ENCODE measurements at places on chromosomes 4 and X.

DNA sequence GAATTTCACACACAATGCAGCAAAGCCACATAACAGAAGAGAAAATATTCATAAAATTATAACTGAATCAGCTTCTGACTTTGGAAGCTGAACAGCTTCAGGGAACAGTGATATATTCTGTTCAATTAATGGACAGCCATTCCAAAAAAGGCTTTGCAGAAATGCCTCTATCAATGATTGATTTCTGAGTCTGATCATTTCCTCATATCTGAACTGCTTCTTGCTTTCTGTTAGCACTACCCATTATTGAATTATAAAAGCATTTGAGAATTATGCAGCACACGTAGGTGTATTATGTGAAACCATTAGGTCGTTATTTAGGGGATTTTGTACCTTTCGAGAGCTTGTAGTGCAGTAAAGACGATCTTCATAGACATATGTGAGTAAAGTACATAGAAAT lies 159.6 kb downstream of the STIM2 start:
- no peak for DNase-seq

DNA sequence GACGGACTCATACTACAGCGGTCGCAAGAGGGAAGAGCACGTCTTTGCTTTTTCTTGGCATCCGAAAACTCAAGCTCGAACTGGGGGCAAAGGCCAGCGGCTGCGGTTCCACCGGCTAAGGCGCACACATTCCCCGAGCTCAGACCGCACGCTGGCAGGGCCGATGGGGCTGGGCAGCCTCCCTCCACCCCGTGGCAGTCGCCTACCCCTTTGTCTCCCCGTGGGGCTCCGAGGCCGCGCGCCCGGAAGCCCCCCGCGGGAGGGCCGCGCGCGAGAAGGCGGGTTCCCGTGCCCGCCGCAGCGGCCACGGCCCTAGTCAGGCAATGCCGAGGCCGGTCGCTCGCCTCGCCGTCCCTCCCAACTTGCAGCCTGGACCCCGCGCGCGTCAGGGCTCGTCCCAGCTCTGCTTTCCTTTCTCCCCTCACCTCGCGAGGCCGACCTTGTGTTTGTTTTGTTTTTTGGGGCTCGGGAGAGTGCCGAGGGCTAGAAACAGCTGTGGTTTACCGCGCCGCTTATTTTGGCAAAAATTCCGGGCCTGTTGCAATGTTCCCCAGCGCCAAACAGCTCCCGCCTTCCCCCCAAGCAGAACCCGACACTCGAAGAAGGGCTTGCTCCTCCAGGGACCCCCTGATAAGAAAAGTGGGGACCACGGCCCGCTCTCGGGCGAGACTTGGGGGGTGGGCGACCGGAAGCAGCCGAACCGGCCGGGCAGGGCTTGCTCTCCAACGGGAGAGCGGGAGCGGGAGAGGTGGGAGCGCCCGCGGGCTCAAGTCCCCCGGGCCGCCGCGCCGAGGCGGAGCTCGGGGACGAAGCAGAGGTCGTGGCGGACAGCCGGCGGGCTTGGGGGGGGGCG lies 561 bp upstream of the N4BP2 start:
- peak; percentile 49 for DNase-seq

GRCh38 chr4:139633195-139633594 lies 32.4 kb upstream of the MGST2 start:
- DNase-seq = no peak

- DNase-seq = no peak
Observed at GRCh38 chr4:147769386-147769785, 37.5 kb downstream of the ARHGAP10 start.

DNA sequence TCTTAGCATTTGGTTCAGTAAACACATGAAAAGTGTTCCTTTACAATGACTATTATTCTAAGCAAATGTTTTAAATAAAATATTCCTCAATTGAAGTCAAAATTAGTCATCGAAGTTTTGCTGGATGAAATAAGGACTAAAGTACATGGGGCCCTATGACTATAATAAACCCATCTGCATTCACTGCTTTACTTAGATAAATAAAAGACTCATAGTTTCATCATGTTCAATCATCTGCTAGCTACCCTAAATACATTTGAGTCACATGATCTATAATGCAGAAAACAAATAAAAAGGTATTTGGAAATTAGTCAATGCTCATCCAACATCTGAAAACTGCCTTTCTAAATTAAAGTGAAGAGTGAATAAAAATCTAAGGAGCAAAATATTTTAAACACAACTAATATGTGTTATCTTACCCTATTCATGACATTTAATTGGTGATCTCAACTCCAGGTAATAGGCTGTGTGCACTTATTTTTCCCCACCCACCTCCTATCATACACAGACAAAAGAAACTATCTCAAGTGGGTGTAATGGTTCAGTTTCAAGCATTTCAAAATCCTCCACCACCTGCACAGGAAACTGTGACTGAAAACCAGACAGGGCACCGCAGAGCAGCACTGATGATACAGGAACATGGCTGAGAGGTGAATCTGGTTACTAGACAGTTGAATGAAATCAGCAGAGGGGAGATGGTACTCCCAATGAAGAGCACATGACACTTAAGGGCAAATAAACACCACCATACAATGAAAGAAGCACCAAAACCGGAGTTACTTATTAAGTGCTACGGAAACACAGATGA lies 78.6 kb downstream of the CAMK2D start:
- no peak for DNase-seq

- DNase-seq = peak; percentile 0
Observed at GRCh38 chrX:18146954-18147353, 73.7 kb downstream of the BEND2 start.

GRCh38 chrX:13717700-13718472 lies 16.5 kb downstream of the TRAPPC2 start:
- no peak for DNase-seq

- DNase-seq = no peak
Observed at GRCh38 chrX:155968326-155968661, 29.2 kb upstream of the IL9R start.

GRCh38 chrX:54306379-54306778 lies 51.5 kb downstream of the WNK3 start:
- DNase-seq = no peak

DNA sequence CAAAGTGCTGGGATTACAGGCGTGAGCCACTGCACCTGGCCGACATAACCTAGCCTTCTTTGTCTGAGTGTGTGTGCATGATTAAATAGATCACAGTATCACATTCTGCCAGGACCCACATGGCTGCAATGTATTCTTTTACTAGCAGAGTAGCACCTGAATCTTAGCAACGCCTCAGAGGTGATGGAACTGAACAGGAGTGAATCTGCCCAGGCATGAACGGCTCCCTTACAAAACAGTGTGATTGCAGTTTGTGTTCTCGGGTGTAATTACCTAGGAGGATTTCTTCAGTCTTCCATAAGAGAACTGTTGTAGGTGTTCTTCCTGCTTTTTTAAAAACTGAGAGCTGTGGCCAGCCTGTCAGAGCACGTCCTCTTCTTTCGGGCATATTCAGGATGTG lies 122.7 kb upstream of the STS start:
- DNase-seq = no peak

- no peak for DNase-seq
Observed at GRCh38 chrX:100584611-100585010, at the start of gene TNMD. TSS of gene TNMD (plus strand) at chrX:100584936. CDS start at chrX:100585019, 83 bp downstream.

DNA sequence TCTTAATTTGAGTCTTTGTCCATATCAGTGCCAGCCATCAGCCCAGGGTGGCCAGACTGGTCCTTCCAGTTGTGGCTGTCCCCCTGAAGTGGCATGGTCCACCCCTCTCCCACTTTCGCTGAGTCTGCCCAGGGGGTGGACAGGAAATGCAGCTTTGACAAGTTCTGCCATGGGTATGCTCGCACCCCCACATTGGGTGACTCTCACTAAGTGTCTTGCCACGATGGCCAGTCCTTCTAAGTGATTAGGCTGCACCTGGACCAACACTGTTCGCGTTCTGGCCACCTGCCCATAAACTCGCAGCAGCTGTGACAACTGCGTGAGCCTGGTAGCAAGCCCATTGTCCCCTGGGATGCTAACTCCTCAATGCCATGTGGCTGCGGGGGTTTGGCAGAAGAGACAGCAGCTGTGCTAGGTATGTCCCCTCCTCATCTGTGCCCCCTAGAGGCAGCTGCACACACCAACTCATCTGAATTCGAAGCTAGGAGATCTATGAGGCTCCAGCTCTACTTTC lies 10.0 kb upstream of the LNX1 start:
- DNase-seq = no peak

Data from H54 (cell line).